ENCODE measurements at places on chromosomes 6 and 20. TPM values are rescaled to one million over a fixed set of nuclear protein-coding genes. Genes with fewer than 3 reads are reported as not detected.

RSPO3 gene
- total RNA-seq: not detected

DNA sequence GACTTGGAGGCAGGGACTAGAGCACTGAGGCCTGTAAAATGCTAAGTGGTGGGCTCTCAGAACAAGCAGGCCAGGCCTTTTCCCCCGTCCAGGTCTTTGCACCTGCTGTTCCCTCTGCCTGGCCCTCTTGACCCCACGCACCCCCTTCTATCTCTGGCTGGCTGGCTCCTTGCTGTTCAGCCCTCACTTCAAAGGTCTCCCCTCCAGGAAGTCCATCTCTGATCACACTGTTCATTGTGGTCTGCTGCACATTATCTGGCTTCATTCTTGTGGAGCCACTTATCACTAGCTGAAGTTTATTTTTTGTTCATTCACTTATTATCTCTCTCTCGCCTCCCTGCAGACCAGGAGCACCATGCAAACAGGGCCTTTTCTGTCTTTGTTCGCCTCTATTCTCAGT lies 24.5 kb downstream of the SLC13A3 start:
- no peak for DNase-seq

GRCh38 chr20:20343932-20344331 lies 24.0 kb upstream of the INSM1 start:
- DNase-seq: no peak

DNA sequence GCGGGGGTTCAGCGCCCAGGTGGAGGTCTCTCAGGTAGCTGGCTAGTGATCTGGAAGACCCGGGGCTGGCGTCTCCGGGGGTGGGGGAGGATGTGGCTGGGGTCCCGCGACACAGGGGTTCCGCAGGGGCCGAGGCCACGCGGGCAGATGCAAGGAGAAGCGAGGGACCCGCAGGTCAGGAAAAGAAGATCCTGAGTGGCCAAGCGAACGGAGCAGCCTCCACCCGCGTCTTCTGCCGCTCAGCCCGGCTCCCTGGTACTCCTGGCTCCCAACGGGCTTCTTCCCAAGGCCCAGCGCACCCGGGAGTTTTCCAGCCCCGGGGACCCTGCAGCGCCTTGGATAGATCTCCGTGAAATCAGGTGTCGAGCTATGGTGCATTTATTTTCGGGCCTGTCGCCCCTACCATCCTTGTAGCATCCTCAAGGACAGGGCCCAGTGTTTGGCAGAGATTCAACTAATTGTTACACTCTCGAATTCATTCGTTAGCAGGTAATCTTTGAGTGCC lies 682 bp upstream of the CHD6 start:
- DNase-seq: no peak

DNA sequence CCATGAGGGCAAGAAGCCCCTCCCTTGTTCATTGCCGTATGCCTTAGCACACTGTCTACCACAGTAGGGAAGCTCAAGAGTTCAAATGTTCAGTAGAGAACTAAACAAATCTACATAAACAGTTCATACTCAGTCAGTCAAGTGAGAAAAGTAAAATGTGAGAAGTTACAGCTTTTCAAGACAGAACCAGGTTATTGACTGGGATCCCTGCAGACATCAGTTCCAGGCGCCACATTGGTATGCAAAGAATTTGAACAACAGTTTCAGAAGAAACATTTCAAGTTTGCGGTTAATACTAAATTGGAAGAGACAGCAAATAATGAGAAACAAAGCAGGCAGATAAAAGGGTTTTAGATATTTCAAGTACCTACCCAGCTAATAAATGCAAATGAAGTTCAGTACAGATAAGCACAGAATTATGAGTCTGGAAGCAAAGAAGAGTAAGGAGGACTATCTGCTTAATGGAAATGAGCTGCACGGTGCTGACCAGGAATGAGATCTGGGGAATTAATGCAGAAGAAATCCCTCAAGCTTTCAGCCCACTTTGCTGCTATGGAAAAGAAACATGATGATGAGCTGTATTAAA lies 246.2 kb downstream of the HACE1 start:
- DNase-seq: no peak

GRCh38 chr20:62323980-62324906 lies 21.4 kb downstream of the ADRM1 start:
- no peak for DNase-seq
